Vagina (tissue), 2 donors: ENCODE measurements at places on chromosomes 16 and 17. TPM values are rescaled to one million over a fixed set of nuclear protein-coding genes. Genes with fewer than 3 reads are reported as not detected.

CNTNAP4 gene
- total RNA-seq = 1.7 TPM

NR1D1 gene
- 15.0 TPM for total RNA-seq

CDYL2 gene
- 2.9 TPM for total RNA-seq

GRCh38 chr17:69516225-69516624, 101.7 kb downstream of the MAP2K6 start:
- DNase-seq = no peak

GRCh38 chr17:61007980-61008379, 330.3 kb downstream of the BCAS3 start:
- no peak for DNase-seq

- no peak for DNase-seq
Measured at GRCh38 chr17:39238311-39238972, 12.7 kb upstream of the STAC2 start.

DNA sequence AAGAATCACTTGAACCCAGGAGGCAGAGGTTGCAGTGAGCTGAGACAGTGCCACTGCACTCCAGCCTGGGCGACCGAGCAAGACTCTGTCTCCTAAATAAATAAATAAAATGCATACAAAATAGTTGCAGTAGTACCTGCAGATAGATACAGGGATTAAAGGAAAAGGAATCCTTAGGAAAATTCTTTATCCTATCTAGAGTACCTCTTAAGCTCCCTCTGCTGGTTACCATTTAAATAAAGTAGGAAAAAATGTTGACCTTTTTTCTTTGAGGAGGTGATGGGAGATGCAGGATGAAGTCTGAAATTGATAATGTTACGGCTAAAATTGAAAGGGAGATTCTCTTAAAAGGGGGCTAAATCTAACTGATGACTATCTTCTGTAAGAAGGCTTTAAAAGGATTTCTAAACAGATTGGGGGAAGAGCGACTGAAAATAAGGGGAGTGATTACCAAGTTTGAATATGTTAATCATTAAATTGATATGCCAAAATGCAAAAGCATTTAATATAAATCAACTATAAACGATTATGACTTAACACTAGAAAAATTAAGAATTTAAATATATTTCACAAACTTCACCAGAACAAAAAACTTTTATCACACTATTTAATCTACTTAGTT, 29.4 kb downstream of the C16orf87 start:
- DNase-seq = no peak

DNA sequence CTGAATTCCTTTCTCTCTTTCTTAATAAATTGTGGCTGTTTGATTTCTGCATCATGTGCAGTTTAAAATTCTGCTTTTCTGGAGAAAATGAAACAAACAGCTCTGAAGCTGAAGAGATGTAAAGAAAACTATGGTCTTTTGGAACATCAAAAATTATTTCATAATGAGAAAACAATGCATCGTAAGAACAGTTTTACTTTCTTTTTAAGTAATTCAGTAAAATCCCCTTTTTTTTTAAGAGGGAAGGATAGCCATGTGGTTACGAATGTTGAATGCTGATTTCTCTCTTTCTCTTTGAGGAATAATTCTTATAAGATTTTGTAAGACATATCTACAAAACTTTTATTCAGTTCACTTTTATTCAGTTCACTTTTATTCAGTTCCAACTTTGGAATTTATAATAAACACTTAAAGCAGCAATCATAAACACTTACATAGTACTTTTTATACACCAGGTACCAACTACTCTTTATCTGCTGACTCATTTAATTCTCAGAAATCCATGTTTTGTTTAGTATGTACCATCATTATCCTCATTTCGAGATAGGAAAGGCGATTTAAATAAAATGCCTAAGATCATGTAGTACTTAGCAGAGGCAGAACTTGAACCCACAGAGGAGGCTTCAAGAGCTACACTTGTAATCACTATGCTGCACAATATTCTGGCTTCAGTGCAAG, 26.6 kb downstream of the CNTNAP4 start:
- DNase-seq = no peak

DNA sequence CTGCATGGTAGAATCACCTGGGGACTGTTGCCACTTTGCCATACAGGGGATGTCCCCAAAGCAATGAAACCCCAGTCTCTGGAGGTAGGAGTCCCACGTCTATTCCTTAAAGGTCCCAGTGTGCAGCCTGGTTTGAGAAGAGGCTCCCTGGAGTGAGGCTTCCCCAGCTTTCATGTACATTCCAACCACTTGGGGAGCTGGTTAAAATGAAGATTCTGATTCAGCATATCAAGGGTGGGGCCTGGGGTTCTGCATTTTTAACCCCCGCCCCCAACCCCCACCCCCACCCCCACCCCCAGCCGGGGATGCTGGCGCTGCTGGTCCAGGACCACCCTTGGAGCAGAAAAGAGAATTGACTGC, 241.2 kb downstream of the FOXL1 start:
- no peak for DNase-seq

DNA sequence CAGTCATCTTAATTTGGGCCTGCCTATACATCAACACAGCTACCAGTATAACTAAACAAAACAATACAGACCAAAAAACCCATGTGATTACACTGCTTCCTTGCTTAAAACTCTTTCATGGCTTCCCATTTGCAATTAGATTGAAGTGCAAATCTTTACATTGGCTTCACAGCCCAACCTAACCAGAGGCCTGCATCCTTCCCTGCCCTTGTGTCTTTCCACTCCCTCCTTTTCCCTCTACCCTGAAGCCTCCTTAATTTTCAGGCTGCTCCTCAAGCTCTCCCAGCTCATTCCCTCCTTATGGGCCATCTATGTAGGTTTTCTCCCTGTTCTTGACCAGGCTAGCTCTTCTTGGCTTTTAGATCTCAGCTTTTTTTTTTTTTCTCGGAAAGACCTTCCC, 147.8 kb downstream of the TOX3 start:
- DNase-seq = no peak

- DNase-seq = no peak
Measured at GRCh38 chr16:56032072-56032471, 156.9 kb upstream of the CES5A start.

DNA sequence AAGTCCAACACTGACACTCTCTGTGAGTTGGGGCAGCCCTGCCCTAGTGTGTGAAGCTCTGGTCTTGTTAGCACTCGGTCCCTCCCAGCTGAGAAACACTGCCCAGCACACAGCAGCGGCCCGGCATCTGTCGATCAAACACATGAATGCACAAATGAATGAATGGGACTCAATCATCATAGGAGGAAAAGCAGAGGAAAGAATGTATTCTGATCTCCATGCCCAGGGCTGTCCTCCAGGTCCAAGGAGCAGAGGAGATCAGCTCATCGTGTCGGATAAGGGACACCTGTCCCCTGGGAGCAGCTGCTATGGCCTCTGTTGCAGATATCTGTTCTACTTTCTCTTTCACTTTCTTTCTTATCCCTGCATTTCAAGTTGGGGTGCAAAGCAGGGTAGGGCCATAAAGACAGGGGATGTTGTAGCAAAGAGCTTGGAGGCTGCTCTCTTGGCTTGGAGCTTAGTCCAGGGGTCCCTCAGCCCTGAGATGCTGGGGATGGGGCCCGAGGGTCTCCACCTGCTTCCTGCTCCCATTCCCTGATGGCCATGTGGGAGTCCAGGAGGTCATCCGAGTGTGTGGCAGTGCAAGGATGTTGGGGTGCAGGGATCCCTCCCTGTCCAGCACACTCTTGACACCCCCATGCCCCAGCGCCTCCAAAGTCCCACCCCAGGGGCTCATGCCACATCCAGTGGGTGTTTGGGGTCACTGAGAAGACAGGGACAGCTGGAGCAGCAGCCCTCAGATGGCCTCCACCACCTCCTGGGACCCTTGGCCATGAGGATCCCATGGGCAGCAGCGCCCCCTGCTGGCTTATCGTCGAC, 88.2 kb downstream of the IRF8 start:
- no peak for DNase-seq
